ENCODE measurements at places on chromosomes 7 and 10. TPM values are rescaled to one million over a fixed set of nuclear protein-coding genes. Genes with fewer than 3 reads are reported as not detected.

Gene VTI1A
- total RNA-seq: 13.9 TPM

Gene ETV1
- total RNA-seq: 45.6 TPM

- DNase-seq: no peak
Measured at GRCh38 chr7:17139081-17139480, 159.4 kb upstream of the AHR start.

DNA sequence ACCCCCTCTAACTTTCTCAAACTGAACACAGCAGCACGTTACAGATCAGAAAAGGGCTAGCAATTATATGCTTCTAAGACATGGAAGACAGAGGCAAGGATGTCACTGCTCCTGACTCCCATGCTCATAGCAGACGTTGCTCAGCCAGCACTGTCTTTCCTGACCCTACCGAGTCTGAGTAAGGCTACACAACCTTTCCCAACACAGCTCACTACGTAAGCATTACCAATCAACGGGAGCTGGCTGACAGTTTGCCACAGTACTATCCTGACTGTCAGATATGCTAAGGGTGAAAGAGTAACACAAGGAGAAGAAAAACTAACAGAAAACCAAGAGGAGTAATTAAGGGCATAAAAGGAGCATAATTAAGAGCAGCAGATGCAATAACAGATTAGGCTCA lies 171.2 kb downstream of the CHCHD3 start:
- DNase-seq: no peak

DNA sequence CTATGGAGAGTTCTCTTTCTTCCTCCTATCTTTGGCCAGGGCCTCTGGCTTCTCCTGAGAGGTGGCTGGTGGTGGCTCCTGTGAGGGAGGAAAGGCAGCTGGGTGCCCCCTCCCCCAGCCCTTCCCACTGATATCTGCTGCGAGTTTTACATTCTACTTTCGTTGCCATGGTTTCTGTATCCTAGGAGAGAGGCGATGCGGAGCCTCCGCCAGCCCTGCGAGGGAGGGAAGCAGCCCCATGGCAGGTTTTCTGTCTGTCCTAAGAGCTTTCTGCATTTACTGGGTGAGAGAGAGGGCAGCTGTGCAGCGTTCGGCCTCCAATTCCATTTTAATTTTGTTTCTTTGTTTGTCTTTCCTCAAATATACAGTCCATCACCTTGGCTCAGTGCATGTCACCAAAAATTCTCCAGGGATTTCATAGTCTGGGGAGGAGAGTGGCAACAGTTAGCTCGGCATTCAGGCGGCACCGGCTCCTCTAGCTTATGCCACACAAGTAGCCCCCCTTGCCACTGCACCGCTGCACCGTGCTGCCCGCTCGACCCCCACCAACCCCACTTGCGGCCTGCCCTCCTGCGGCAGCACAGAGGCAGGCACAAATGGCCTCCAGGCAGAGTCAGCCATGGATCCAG lies 20.4 kb downstream of the DNAJB12 start:
- DNase-seq: peak; percentile 90

Measured in H7 (cell line).